ENCODE measurements at places on chromosomes 6 and 20.

DNA sequence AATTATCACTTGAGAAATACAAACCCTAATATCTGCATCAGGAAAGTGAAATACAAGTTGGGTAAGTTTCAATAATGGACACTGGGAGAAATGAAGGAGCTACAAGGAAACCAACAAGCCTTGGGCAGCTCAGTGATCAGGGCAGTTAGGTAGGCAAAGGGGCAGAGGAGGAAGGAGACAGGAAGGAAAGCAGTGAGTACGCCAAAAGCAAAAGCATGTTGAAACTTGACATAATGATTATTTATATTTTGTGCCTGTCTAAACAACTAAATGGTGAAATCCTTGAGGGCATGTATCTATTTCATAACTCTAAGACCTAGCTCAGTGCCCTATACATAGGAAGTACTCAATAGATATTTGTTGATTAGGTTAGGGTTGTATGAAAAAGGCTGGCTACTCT lies 23.3 kb downstream of the PXT1 start:
- no peak for DNase-seq

- no peak for DNase-seq
Observed at GRCh38 chr20:32971703-32972161, 32.5 kb downstream of the SUN5 start.

DNA sequence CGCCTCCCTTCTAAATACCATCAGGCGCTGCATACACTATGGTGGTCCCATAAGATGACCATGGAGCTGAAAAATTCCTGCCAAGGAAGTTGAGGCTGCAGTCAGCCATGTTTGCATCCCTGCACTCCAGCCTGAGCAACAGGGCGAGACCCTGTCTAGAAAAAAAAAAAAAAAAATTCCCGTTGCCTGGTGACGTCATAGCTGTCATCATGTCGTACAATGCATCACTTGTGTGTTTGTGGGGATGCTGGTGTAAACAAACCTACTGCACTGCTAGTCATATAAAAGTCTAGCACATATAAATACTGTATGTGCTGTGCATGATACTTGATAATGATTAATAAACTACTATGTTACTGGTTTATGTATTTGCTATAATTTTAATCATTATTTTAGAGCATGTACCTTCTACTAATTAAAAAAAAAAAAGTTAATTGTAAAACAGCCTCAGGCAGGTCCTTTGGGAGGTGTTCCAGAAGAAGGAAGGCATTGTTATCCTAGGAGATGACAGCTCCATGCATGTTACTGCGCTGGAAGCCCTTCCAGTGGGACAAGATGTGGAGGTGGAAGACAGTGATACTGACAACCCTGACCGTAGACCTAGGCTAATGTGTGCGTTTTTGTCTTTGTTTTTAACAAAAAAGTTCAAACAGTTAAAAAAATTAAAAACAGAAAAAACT lies 132.6 kb downstream of the BANF2 start:
- DNase-seq, result no peak

DNA sequence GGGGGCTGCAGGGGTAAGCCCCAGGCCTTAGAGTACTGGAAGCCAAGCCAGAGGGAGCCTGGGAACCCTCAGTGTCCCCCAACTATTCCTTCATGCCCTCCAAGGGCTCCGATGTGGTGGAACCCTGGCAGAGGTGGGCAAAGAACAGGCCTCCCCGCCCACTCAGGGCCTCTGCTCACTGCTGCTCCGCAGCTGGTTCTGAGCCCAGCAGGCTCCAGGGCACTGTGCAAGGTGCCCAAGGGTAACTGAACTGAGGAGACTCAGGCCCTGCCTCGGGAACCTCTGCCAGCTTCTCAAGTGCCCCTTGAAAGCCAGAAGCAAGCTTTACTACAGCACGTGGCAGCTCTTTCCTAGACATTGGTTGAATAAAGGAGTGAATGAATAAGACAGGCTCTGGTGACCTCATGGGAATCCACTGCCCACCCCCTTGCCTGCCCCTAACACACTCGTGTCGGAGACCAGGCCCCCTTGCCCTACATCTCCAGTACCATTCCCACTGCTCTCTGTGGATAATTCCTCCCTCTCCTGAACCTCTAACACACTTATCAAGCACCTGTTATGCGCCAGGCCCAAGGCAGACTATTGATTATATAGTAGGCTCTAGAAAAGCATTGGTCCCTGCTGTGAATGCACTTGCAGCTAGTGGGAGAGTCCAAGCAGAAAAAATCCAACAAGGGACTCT lies 55.0 kb downstream of the TOX2 start:
- DNase-seq, result no peak

DNA sequence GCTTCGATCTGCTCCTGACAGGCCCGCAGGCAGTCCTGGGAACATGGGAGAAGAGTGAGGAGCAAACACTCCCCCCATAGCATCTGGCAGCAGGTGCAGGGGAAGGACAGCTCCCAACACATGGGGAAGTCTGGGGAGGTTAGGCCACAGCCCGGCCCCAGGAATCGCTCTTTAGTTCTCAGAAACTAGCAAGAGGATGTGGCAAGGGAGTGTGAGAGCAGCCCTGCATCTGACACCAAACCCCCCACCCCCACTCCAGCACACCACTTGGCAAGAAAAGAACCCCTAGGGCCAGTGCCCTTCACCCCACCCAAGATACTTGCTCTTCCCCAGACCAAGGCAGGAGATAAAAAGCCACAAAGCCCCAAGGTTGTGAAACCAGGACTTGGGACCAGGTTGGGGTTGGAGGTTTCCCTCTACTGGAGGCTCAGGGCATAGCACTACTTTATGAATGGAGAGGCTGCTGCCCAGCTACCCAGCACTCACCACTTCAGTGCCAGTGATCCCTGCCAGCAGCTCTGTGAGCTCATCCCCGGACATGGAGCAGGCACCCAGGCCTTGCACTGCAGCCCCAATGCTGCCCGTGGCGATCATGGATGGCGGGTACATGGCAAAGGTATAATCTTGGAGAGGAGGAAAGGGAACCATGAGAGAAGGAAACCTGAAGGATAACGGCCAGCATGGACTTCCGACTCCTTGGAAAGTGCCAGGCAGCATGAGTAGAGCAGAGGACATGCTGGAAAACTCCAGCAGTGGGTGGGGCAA lies 5.4 kb downstream of the CCND3 start:
- DNase-seq, result peak; percentile 62

- DNase-seq, result no peak
Observed at GRCh38 chr6:50998905-50999304, 180.2 kb downstream of the TFAP2B start.

GRCh38 chr20:46552460-46553420 lies 2.3 kb upstream of the OCSTAMP start:
- no peak for DNase-seq

- no peak for DNase-seq
Observed at GRCh38 chr6:5034328-5034727, 30.5 kb upstream of the RPP40 start.

GRCh38 chr6:25537349-25538018 lies 114.5 kb upstream of the SCGN start:
- no peak for DNase-seq

DNA sequence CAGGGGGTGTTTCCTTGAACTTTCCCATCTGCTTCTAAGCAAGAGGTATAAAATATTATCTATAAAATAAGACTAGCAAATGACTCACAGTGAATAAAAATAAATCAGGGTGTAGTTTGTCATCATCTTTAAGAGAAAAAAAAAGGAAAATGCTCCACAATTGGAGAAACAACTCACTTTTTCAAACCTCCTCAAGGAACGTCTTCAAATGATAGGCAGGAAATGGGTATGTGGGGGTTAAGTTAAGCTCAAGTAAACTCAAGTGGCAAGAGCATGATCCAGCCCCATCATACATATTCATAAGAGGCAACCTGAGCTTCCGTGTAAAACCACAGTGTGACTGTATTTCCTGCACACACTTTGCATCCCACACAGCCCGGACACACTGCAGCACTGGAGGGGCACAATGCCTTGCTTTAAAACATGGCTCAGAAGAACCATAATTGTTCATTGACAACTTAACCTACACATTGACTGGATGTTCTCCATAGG lies 58.5 kb upstream of the CEP85L start:
- peak; percentile 39 for DNase-seq

- DNase-seq, result no peak
Observed at GRCh38 chr6:142167486-142167885, 20.4 kb downstream of the VTA1 start.

DNA sequence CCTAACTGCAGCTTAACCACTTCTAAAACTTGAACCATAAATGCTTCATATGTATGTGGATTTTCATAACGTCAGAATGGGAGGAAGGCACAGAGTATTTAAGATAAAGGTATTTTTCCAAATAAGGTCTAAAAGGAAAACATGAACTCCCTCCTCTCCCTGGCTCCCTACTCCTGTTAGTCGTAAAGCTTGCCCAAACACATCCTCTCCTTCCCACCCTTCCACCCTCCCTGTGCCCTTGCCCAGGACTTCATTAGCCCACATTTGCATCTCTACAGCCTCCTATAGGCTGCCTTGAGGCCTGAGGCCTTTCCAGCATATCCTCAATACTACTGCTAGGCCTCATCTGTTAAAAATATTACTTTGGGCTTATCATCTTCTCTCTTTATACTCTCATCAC lies 17.1 kb upstream of the SMIM13 start:
- no peak for DNase-seq

GRCh38 chr20:16189371-16189770 lies 383.9 kb downstream of the KIF16B start:
- no peak for DNase-seq

DNA sequence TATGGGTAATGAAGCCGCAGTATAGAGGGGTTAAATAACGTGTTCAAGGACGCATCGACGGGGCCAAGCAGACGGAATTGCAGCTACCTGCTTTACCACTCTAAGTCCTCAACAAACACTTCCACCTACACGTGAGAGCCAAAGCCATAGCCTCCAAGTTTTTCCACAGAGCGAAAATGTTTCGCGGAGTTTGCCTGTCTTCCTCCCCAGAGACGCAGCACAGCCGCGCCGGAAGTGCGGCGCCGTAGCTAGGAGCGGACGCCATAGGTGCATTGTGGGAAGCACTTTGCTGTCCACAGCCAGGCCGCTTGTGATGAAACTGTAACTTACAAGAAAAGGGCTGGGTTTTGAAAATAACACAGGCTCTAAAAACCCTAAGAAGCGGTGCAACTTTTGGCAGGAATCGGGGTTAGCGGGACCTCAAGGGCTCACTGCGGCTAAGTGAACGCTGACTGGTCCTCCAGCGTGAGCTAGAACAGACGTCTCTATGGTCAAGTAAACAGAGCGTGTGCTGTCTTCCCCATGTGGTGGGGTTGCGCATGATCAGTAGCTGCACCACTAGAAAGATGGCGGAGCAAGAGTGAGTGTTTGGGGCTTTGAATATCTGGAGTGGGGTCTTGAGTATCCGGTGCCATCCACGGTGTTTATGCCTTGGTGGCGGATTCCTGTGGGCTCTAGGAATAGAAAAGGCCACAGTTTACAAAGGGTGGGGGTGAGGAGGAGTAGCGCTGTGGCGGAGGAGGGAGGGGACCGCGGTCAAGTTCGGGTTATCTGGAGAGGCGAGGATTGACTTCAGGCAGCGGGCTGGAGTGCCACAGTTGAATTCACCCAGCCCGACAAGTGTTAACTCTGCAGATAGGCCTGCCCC lies at the start of gene RPL7L1:
TSS of gene RPL7L1 (plus strand) at position 245 of the 868 bp plus-strand sequence. CDS start at position 540, 295 bp downstream.
- DNase-seq, result peak; percentile 70

- DNase-seq, result no peak
Observed at GRCh38 chr6:118171852-118172251, 264.8 kb downstream of the SLC35F1 start.

- no peak for DNase-seq
Observed at GRCh38 chr6:43786664-43787329, 16.8 kb downstream of the VEGFA start.

DNA sequence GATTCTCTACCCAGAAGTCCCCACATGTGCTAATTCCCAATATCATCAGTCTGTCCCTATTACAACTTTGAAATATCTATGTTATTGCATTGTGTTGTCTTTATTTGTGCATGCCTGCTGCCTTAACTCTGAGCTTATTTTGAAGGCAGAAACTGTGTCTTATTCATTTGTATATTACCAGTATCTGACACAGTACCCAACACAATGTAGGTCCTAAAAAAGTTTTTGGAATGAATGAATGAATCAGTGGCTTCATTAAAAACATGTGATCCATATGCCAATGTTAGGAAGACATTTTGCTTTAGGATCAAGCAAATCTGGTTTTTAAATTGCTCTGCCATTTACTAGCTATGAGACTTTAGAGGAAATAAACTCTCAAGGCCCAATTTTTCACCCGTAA lies 420.4 kb downstream of the CBLN4 start:
- DNase-seq, result no peak

DNA sequence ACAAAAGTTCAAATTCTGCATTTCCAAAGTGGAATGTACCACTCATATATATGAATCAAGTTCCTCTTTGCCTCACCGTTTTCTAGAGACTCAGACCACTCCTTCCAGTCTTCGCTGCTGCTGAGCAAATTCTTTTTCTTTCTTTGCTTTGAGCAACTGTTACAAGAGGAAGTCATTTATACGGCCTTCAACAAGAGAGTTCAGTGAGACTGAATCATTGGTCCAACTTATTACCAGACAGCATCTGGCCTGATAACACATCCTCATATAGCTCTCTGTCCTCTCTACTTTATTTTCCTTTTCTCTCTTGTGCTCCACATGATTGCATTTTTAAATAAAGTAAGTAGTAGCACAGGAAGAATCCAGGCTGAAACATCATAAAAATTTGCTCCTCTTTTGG lies 652.7 kb downstream of the PHF3 start:
- DNase-seq, result no peak

- DNase-seq, result no peak
Observed at GRCh38 chr20:61895016-61895415, 170.7 kb downstream of the TAF4 start.

DNA sequence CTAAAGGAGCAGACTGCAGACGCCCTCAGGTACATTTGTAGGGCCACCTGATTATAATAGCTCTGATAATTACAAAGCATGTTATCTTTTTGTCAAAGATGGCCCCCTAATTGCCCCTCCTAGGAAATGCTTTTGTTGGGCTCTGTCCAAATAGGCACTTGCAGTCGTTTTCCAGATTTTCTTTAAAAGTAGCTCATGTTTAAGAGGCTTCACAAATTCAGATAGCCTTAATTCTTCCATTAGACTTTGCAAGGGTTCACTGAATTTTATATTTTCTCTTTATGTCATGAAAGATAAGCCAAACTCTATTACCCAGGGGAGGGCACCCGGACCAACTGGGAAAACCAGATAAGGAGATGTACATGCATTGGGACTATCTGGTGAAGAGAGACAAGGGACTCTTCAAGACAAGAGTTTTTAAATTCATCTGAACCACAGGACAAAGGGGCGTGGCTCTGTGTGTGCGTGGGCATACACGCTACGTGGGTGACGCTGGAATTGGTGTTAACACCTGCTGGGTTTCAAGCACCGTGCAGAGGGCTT lies 95.6 kb downstream of the TOX2 start:
- no peak for DNase-seq

GRCh38 chr6:15255909-15256395 lies 10.1 kb downstream of the JARID2 start:
- DNase-seq, result no peak
